ENCODE measurements at places on chromosomes 2 and 18.

DNA sequence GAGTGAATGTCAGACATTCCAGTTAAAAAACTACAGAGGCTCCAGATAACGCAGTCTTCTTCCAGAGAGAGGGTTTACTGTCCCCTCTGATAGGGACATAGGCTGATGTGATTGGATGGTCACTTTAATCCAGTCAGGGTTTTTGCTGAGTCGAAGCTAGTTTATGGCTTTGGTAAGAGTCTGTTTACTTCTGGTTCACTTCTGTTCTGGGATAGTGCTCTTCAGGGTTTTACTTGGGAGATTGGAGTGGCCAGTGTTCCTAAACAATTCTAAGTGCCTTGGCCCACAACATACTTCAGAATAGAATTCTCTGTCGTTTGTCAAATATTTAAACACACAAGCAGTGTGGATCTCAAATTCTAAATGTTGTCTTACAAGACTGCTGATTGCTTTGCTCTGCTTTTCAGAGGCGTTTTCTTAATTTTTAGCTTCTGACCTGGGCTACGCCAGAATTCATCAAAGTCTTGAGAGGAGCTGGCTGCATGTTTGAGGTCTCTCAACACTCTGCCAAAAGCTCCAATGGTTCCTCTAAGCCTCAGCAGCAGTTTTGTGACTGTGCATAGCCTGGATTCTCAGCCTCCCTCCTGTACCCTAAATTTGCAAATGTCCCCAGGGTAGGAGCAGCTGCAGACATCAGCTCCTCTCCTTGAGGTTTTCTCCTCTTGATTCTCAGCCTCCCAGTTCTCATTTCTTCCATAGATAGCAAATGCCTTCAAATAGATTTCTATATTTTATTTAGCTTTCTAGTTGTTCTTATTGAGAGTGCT lies 105.8 kb downstream of the BABAM2 start:
- DNase-seq, result no peak

GRCh38 chr18:22471546-22472131 lies 53.9 kb upstream of the CTAGE1 start:
- DNase-seq, result no peak

- DNase-seq, result no peak
Measured at GRCh38 chr2:195985741-195986140, 82.9 kb downstream of the DNAH7 start.

GRCh38 chr2:105843476-105844374 lies 99.0 kb downstream of the NCK2 start:
- no peak for DNase-seq
